ENCODE measurements at places on chromosomes 3 and 15.

GRCh38 chr3:159032311-159032710, 230.5 kb downstream of the MFSD1 start:
- no peak for DNase-seq

- no peak for DNase-seq
Observed at GRCh38 chr3:126180477-126181397, at the start of gene ALDH1L1. ALDH1L1 (minus strand) TSS chr3:126180586; CDS start chr3:126160979, 19,607 bp downstream.

GRCh38 chr3:98680723-98681122, 82.4 kb upstream of the ST3GAL6 start:
- no peak for DNase-seq

GRCh38 chr3:104526901-104527401, 839.8 kb upstream of the ALCAM start:
- no peak for DNase-seq

DNA sequence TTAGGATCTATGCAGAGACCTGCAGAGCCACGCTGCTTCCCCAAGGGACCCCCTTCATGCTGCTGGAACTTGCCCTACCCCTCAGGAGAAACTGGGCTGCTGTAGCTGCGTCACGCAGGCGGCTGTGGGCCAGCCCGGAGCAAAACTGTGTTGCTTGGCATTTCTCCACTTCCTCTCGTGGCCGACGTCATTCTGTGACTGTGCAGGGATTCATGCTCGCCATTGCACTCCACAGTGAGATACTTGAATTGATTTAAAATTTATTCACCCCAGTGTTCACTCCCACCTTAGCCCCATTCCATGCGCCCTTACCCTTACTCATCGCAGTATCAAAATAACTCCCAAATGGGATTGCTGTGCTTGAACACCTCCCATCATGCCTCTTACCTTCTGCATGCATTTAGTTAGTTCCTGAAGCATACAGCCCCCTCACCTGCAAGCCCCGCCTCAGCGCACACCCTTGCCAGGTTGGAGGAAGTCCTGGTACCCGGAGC, 45.7 kb downstream of the TMEM44 start:
- DNase-seq = no peak

GRCh38 chr3:18393906-18394305, 31.2 kb downstream of the SATB1 start:
- DNase-seq = no peak

DNA sequence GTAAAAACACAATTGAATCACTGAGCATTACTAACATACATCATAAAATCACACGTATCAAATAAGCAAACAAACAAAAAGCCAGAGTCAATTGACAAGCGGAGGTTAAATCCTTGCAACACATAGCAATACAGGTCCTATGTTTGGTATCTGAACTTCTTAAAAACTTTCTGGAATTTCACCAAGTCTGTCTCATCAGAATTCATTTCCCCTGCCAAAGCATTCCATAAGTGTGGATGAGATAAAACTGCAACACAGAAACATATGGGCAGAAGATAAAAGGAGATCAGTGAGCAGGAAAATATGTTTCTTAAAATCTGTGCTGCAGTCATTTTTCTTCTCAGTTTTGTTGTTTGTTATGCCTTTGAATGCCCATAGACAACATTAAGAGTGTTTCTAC, 1155.5 kb downstream of the TBL1XR1 start:
- DNase-seq = no peak

GRCh38 chr3:26100176-26100575, 310.3 kb downstream of the OXSM start:
- DNase-seq = no peak

All from effector CD4-positive, alpha-beta T cell (primary cell).